ENCODE measurements at places on chromosomes 6 and 20.

DNA sequence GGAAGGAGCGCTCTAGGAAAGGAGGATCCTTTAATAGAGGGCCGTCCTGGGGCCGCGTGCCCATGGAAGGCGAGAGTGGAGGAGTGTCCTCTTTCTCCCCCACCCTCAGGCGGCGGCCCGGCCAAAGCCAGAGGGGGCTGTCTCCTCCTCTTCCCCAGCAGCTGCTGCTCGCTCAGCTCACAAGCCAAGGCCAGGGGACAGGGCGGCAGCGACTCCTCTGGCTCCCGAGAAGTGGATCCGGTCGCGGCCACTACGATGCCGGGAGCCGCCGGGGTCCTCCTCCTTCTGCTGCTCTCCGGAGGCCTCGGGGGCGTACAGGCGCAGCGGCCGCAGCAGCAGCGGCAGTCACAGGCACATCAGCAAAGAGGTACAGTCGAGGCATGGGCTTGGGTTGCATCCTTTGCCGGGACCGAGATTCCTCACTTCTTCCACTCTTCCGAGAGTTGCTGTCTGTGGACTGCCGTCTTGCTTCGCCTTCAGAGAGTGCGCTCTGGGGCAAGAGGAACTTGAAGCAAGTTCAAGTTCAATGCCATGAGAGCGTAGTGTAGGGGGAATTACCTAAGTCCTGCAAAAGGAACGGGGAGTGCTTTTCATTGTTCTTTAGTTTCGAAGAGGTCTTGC lies at the start of gene LAMA2:
Gene LAMA2 (plus strand): TSS at position 148 of the 621 bp plus-strand sequence. CDS start 108 bp downstream, at position 256.
- peak; percentile 9 for DNase-seq

GRCh38 chr6:28235912-28236452 lies 10.9 kb downstream of the ZSCAN9 start:
- no peak for DNase-seq

- DNase-seq: no peak
These were observed 41.0 kb upstream of the HMGA1 start for GRCh38 chr6:34195726-34196115.

- no peak for DNase-seq
These were observed at the start of gene MYT1 for GRCh38 chr20:64164123-64164836. TSS of gene MYT1 (plus strand) at chr20:64164452. CDS start at chr20:64198862, 34,410 bp downstream.

GRCh38 chr20:258269-258858 lies 840 bp downstream of the DEFB132 start:
- no peak for DNase-seq

DNA sequence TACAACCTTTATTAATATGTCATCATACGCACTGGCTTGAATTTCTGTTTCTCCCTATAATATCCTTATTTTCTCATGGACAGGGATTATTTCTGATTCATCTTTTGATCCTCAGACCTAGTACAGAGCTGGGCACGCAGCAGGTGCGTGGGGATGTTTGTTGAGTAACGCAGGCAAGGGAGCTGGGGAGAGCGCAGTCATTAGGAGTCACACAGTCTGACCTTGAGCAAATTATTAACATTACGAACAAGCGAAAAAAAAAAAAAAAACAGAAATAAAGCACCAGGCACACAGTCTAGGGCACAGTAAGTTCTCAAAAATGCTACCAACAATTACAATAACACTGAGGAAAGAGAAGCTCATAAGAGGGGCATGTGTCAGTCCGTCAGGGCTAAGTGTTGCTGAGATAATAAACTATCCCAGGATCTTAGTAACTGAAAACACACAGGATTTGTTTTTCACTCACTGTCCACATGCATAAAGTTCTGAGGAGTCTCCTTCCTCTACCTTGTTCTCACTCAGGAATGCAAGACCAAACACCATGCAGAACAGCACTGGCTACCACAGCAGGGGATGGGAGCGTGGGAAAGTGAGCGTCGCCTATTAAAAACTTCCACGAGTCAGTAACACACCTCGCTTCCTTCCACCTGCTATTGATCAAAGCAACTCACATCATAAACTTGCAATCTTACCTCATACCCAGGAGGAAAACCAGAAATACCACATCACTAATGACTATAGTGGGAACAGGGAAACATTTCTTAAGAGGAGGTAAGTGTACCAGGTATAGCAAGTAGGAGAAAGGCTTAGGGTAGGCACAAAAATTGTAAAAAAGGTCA lies 56.9 kb downstream of the PDE10A start:
- DNase-seq: no peak

DNA sequence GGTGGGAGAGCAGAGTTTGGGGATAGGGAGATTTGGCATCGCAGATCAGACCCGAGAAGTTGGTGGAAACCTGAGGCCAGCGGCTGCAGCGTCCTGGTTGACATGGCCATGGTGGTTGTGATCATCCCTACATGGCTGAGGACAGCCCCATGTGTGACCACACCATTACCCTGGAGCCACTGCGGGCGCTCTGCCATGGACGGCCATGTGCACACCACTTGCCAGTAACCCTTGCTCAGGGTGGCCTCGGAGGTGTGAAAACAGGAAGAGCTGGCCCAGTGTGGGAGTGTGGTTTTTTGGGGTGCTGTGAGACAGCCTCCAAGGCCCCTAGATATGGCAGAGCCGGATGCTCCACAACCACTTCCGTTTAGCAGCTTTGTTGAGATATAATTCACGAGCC lies 64.4 kb downstream of the TMEM242 start:
- no peak for DNase-seq

GRCh38 chr6:137426007-137426689 lies 68.0 kb downstream of the OLIG3 start:
- no peak for DNase-seq

- DNase-seq: no peak
These were observed 16.5 kb upstream of the NXT1 start for GRCh38 chr20:23334111-23334510.

- DNase-seq: no peak
These were observed 205.2 kb upstream of the CEP162 start for GRCh38 chr6:84432619-84433018.

DNA sequence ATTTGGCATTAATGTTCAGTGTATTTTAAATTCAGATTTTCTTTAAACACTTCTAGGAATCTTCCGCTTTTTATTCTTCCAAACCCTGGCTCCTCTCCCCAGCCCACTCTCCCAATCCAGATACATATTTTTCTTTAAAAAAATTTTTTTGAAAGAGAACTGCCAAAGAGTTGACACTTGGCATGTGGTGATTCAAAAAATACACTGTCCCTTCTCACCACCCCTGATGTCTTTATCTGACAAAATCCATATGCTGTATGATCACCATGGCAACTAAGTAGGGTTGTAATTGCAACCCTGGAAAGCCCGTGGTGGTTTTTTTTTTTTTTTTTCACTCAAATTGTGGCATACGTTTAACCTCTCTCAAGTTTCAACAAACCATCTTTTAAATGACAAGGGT lies 355.8 kb upstream of the SASH1 start:
- no peak for DNase-seq

DNA sequence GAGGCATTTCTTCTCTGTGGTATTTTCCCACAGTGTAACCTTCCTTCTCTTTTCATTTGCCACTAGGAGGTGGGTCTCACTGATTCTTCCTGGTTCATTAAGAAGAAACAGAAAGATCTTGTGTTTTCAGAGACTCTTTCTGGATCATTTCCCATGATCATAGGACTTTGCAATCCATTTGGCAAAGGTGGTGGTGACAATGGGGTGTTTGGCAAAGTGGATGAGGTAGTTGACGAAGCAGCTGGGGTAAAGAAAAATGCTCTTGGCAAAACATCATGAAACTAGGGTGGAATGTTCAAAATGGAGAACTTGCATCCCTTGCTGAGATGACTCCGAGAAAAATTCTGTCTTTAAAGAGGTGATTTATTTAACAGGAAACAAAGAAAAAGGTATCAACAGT lies 50.6 kb downstream of the TRAF3IP2 start:
- DNase-seq: no peak

GRCh38 chr20:32072168-32072750 lies 20.2 kb downstream of the HCK start:
- no peak for DNase-seq

- DNase-seq: no peak
These were observed 132.4 kb downstream of the MACROD2 start for GRCh38 chr20:14127514-14128223.

GRCh38 chr6:133985970-133986369 lies 32.9 kb downstream of the TBPL1 start:
- DNase-seq: no peak

- no peak for DNase-seq
These were observed 274.8 kb downstream of the LRFN2 start for GRCh38 chr6:40312213-40313015.

GRCh38 chr6:10528158-10528981 lies 7.2 kb downstream of the GCNT2 start:
- DNase-seq: no peak

- no peak for DNase-seq
These were observed 976.9 kb downstream of the KIF16B start for GRCh38 chr20:15596220-15596890.

DNA sequence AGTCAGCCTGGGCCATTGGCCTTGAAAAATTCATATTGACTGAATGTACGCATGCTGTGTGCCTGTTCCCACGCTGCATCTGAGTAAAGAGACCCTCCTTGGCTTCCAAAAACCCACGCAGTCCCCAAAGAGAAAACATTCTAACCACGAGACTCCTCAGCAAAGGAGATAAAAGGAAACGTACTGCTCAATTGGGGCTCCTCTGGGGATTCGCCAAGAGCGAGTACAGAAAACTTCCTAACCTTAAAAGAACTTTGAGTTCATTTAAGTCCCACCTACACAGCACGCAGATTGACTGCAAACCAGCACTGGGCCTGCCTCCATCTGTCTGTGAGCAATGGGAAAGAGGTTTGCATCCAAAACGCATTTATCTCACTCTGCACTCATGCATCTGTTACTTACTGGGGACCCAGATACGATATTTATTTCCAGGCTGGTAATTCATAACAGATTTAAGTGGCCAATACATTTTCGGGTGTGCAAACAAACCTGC lies 505.9 kb upstream of the CHD6 start:
- no peak for DNase-seq

DNA sequence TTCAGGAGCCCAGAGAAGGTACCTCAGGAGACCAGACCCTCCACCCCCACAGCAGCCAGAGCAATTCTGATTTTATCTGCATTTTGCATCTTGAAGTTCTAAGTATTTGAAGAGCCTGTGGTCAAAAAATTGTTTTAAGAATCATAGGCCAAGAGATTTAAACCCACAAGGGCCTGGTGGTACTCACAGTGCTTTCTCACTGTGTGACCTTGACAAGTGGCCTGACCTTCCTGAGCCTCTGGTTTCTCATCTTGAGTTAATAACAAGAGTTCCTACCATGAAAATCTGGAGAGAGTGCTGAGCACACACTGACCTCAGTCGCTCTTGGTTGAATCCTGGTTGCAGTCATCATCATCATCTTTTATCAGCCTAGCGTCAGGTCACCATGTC lies 45.4 kb upstream of the ID1 start:
- no peak for DNase-seq

DNA sequence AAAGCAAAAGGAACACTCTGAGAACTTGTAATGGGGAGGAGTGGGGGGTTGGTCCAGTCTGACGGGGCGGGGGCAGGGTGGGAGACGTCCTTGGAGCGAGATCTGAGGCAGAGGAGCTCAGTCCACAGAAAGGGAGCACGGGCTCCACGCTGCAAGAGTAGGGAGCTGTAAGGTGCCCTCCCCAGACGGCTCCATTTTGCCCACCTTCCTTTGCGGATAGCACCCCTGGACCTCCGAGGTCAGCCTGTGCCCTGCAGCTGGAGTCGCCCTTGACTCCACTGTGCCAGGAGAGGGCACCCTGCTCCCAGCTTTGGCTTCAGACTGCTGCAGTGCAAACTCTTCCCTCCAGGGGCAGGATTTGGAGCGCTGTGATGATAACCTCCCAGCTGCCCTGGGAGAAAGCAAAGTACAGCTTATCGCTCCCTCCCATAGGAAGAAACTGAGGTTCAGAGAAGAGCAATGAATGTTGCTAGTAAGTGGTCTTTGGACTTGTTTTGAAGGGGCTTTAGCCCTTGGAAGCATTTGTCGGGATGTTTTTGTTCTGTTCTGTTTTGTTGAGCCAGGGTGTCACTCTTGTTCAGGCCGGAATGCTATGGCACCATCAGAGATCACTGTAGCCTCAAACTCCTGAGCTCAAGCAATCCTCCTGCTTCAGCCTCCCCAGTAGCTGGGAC lies 9.5 kb upstream of the AHCY start:
- peak; percentile 52 for DNase-seq

DNA sequence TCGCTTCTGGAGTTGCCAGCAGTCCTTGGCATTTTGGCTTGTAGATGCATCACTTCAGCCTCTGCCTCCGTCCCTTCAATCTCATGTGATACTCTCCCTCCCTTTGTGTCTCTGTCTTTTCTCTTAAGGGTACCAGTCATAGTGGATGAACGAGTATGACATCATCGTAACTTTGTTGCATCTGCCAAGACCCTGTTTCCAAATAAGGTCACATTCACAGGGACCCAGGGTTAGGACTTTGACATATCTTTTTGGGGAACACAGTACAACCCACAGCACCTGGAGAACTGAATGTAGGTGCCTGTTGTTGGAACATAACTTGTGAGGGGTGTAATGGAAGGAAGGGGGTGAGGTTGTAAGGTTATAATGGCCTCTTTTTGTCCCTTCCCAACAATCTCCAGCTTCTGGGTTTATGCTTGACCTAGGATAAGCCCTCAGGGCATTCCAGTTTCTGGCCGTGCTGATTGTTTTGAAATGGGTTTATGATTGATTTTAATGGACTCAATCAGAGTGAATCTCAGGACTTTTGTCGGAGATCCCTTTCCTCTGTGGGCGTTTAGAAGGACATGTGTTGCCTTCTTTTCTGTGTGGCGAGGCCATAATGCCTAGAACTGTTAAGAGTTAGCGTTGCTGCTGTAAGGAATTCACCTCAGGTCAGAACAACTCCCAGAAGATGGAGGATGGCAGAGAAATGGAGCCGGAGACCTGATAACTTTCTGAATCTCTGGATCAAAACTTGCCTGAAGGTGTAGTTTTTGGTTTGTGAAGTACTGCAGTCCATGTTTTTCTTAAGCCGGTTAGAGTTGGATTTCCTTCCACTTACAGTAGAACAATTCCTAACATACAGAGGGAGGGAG lies 9.2 kb downstream of the ATRN start:
- DNase-seq: no peak

DNA sequence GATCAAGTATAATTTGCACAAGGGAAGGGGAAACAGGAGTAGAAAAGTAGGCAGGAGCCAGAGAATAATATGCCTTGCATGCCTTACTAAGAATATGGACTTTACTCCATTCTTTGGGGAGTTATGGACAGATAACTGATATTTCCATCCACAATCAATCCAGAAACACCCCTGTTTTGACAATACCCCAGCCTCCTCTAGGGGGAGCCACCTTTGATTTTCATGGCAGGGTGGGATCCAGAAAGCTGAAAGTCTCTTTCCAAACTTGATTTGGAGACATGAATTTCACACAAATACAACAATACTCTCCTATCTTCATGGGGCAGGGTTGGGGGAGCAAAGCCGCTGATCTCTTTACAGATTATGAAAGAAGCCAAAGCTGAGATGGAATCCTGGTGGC lies 404.1 kb downstream of the FOXA2 start:
- DNase-seq: no peak

- no peak for DNase-seq
These were observed 77.6 kb downstream of the TBC1D7 start for GRCh38 chr6:13250703-13251102.

GRCh38 chr6:135114355-135115145 lies 59.9 kb upstream of the HBS1L start:
- DNase-seq: no peak

- no peak for DNase-seq
These were observed 59.0 kb downstream of the ANKRD60 start for GRCh38 chr20:58169450-58169849.

GRCh38 chr20:15634102-15634501 lies 939.1 kb downstream of the KIF16B start:
- DNase-seq: no peak

- no peak for DNase-seq
These were observed 195.0 kb upstream of the TSHZ2 start for GRCh38 chr20:52777171-52777570.
